ENCODE measurements at places on chromosomes 12 and 14. TPM values are rescaled to one million over a fixed set of nuclear protein-coding genes. Genes with fewer than 3 reads are reported as not detected.

DNA sequence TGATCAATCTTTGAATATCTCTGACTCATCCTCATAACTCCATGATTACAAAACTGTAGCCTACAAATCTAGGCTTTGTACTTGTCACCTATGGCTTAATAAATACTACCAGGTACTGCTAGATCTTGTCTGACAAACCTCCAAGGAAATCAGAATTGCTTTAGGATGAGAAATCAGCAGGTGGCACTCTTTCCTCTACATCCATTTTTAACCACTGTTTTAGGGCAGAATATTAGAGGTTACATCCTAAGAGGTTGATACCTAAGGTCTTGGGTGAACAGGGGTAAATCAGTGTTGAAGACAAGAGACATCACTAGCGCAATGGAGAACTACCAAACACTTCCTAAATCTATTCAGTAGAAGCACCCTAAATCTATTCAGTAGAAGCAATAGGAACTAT, 63.1 kb upstream of the SOX5 start:
- no peak for DNase-seq

CDKN3 gene
- 39.3 TPM for polyA plus RNA-seq

- no peak for DNase-seq
These were observed 104.8 kb downstream of the DPF3 start for GRCh38 chr14:72788972-72789728.

RERG gene
- not detected for polyA plus RNA-seq

DNA sequence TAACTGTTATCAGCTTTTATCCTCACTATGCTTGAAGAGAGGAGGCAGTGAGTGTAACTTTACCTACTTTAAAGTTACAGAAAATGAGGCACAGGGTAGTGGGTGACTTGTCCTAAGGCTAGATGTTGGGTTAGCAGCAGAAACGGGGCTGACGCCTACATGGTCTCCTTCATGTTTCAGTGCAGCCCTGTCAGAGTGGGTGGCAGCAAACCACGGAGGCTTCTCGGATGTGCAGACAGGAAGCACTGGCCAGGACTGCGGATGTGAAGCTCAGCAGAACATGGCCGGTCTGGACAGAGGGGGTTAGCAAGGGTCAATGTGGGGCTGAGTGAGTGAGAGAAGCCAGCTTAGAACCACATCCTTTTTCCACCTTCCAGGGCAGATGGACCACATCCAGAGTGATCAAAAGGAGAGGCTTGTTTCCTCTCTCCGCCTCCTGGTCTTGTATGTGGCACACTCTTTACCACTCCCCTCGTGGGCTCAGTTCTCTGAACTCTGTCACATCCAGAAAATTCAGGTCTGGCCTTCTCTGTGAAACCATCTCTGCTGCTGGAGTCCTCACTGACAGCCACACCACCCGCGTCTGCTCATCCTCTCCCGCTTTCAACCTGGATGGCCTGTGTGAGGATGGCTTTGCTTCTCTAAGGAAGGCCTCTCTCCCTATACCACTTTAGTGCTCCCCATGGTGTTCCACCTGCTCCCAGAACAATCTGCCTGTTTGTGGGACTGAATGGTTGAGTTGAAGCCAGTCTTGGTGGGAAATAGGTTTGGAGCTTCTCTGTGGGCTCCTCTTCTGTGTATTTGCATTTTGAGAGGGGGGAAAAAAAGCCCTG, 14.1 kb downstream of the SUSD6 start:
- DNase-seq = no peak

DNA sequence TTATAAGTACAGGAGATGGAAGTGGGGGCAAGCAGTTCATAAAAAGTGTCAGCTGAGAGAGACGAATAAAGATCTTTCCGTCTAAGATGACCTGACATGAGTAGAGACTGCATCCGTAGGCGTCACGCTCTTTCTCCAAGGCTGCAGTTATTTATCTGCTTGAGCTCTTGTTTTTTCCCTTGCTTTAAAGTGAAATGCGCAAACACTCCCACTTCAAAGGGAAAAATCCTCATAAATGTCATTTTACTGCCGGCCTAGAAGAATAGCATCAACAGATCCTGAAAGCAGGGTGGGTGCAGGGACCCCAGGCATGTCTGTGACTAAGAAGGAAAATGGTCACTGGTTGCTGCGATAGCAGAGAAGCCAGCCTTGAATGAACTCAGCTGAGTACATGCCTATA, 647.4 kb downstream of the MED13L start:
- DNase-seq = no peak

- no peak for DNase-seq
These were observed 114.1 kb downstream of the KIF26A start for GRCh38 chr14:104252256-104253215.
